Stimulated activated CD4-positive, alpha-beta T cell treated with anti-CD3 and anti-CD28 coated beads, Interleukin-1b, Interleukin-23, amount 100 ng/mL, for 1 hour (primary cell): ENCODE measurements at places on chromosomes 12 and 14.

- DNase-seq: no peak
Measured at GRCh38 chr14:56197150-56197549, 78.9 kb downstream of the PELI2 start.

DNA sequence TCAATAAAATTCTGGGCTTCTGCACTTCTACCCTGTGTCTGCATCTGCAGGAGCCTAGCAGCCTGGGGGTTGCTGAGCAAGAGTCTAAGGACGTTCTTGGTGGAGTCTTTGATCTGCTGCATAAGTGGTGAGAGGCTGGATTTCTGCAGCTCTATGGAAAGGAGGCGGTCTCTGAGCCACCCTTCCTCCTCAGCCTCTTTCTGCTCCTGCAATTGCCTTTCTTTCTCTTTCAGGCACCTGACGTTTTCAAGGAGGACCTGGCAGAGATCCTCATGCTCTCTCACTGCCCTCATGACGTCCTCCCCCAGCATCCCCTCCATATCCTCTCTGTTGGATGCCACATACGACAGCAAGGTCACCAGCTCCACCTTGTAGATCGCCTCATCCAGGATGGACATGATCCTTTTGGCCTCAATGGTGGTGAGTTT, 13.6 kb upstream of the TPCN1 start:
- DNase-seq: no peak

DNA sequence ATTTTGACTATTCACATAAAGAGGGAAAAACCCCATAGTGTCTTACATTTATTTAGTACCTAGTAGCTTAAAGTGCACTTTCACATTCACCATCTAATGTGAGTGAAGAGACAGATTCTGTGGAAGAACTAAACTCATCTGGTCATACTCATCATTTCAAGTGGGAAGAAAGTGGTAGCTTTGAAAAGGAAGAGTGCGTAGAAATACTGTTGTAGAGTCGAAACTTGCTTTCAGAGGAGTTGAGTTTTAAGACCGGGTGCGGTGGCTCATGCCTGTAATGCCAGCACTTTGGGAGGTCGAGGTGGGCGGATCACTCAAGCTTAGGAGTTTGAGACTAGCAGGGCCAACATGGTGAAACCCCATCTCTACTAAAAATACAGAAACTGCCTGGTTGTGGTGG, 222.2 kb downstream of the ERC1 start:
- DNase-seq: no peak

GRCh38 chr12:131905081-131905629, 10.7 kb downstream of the ULK1 start:
- DNase-seq: no peak

- DNase-seq: no peak
Measured at GRCh38 chr14:70642303-70643235, 853 bp downstream of the TTC9 start.

GRCh38 chr14:90811641-90812040, 4.6 kb downstream of the TTC7B start:
- DNase-seq: no peak

DNA sequence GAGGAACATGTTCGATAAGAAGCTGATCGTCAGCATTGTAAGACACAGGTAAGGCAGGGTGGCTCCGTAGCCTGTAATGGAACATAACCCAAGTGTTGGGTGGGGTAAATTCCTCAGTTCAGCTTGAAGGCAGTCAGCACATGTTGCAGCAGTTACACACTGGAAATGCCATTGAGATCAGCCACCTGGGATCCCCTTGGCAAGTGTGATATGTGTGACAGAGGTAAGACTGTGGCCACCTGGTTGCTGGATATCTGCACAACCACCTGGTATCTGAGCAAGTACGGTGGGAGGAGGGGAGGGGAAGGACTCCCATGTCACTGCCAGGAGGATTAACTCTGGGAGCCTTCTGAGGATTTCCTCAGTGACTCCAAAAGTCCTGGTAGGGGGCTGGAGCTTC, 158.0 kb upstream of the CAND1 start:
- DNase-seq: no peak

DNA sequence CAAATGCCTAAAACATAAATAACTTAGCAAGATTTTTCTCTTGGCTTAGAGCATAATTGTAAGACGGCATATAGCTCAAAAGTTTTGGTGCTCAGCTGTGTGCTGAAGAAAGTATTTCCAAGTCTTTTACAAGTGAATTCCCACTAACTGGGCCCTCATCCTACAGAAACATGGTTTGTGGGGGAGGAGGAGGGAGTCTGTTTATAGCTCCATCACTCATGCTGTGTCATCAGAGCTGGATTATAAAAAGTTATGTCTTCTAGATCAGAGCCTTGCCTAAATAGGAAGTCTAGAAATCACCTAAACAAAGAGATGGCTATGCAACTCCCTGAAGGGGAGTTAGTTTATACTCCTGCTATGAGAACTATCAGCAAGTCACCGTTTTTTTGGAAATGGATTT, 65.9 kb upstream of the OTOGL start:
- DNase-seq: no peak

DNA sequence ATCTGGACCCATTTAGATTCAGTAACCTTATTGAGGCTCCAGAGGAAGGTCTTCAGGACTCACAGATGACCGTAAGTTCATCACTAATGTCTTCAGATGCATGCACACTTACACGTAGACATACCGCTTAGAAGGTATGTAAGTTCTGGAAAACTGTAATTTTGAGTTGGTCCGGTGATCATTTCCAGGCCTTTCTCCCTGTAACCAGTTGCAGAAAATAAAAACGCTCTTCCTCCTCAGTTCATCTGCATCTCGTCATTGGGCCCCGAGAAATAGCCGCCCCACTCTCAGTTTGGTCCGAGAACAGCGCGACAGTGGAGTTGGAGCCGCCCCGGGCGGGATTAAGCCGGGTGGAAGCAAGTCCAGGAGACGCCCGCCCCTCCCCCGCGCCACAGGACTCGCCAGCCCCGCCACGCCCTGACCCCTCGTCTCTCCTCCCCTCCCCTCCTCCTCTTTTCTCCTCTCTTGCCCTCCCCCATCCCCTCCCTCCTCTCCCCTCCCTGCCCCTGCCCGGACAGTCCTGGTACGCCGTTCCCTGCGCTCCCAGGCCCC, 83.7 kb downstream of the TNFAIP2 start:
- DNase-seq: no peak

- DNase-seq: no peak
Measured at GRCh38 chr14:36579001-36579555, 3.3 kb downstream of the NKX2-8 start.

GRCh38 chr12:104583301-104583700, 126.6 kb downstream of the CHST11 start:
- no peak for DNase-seq

- DNase-seq: no peak
Measured at GRCh38 chr12:91763654-91764370, 381.8 kb downstream of the BTG1 start.

GRCh38 chr14:23071921-23072539, 14.7 kb upstream of the CDH24 start:
- DNase-seq: no peak

GRCh38 chr12:71665090-71665463, 976 bp downstream of the THAP2 start:
- no peak for DNase-seq

GRCh38 chr12:118711185-118711584, 270.2 kb upstream of the SRRM4 start:
- no peak for DNase-seq

GRCh38 chr14:81455390-81455789, 55.3 kb upstream of the STON2 start:
- DNase-seq: no peak

DNA sequence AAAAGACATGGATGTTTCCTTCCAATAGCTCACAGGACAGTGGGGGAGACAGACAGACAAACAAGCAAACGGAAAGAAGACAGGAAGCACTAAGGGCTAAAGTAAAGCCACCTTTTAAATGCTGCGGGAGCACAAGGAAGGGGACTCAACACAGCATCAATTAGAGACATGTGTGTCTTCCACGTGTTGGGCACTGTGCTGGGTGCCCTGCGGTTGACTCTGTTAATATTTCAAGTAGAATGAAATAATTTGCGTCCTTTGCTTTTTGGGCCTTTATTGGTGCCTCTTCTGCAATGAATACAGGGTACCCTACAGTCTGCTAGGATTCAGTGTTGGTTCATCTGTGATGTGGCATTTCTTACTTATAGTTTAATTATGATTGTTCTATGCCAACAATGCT, 90.9 kb upstream of the CPM start:
- DNase-seq: no peak

- DNase-seq: no peak
Measured at GRCh38 chr12:122235741-122236140, 9.9 kb upstream of the DIABLO start.

- DNase-seq: no peak
Measured at GRCh38 chr12:116027551-116027821, 250.0 kb downstream of the MED13L start.

- DNase-seq: no peak
Measured at GRCh38 chr12:68012712-68013111, 23.5 kb downstream of the IFNG-AS1 start.
